ENCODE measurements at places on chromosomes 3 and 15.

DNA sequence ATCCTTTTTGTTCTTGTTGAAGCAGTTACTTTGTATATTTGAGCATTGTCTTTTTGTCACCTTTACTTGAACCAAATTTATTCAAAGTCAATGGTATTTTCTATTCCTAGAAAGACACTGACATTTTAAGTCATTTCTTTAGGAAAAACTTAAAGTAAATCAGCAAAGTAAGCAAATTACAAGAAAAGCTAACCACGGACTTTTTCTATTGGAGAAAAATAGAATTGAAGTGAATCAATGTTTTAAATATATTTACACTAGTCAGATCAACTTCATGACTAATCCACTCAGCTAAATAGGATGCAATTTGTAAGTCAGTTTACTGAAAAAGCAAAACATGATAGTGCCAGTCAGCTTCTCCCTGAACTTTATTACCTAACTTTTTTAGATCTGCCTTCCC lies 733.8 kb upstream of the ALCAM start:
- no peak for DNase-seq

DNA sequence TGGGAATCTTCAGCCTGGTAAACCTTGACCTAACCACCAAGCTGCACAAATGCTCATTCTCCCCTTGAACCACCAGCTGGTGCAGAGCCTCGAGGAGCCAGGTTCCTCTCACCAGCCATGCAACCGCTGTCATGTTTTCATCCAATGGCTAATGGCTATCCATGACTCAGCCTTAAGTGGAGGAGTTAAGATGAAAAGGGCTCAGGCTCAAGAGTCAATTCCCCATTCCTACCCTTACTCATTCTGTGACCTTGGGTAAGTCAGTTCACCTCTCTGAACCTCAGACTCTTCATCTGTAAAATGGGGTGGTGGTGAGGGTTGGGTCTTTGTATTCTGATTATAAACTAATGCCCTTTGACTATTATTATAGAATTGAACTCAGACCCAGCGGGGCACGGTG lies 515.6 kb downstream of the SHQ1 start:
- DNase-seq: no peak

GRCh38 chr3:14806641-14807263 lies 12.0 kb upstream of the FGD5 start:
- DNase-seq: no peak

DNA sequence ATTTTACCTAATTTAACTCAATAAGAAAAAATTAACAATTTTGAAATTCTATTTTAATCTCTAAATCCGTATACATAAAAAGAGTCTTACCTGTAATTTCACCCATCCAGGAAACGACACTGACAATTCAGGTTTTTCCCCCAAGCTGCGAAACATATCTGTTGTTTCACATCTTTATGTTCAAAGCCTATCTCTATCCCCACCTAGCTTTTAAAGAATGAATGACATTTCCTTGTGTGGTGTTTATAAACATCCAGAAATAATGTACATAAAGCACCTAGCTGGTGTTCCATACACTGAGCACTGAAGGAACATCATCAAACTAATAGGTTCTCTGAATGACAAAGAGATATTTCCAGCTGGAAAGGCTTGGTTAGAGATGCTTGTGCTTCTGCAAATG lies 867.8 kb downstream of the SQOR start:
- DNase-seq: no peak

GRCh38 chr3:87805670-87806069 lies 253.1 kb downstream of the CGGBP1 start:
- no peak for DNase-seq

- no peak for DNase-seq
Observed at GRCh38 chr3:192906940-192907339, 10.7 kb downstream of the MB21D2 start.

DNA sequence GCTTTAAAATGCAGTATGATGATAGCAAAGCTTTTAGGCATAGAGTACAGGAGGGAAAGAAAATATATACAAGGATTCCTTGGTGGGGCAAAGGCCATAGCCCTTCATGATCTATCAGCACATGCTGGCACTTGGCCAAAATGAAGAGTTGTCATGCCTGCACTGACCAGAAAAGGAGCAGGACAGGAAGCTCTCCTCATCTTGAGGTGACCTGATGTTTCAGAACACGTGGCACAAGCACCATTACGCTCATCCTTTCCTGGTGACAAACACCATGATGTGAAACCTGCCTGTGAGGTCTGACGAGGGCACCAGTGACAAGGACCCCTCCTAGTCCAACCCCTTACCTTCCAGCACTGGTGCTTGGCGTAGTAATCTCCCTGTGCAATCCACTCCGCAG lies 77.9 kb upstream of the DCLK3 start:
- DNase-seq: no peak

GRCh38 chr3:23294770-23295387 lies 91.8 kb downstream of the UBE2E2 start:
- DNase-seq: no peak

DNA sequence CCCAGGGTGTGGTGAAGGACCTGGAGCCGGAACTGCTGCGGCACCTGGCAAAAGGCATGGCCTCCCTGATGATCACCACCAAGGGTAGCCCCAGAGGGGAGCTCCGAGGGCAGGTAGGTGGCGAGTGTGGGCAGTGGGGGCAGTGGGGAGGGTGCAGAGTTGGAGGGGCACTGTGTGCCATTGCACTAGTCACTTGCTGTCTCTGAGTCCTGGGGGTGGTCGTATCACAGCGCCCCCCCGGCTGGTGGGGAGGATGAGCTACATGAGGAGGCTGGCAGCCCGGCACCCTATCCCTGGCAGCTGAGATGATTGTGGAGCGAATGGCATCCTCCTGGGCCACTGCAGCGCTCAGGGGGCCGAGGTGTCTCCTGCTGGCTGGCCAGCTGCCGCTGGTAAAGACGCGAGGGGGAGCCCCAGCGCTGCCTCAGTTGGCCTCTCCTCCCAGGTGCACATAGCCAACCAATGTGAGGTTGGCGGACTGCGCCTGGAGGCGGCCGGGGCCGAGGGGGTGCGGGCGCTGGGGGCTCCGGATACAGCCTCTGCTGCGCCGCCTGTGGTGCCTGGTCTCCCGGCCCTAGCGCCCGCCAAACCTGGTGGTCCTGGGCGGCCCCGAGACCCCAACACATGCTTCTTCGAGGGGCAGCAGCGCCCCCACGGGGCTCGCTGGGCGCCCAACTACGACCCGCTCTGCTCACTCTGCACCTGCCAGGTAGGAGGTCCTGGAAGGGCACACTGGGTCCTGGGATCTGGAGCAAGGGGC lies 6.4 kb downstream of the CHRD start:
- no peak for DNase-seq

GRCh38 chr3:13647298-13648059 lies 98.6 kb downstream of the FBLN2 start:
- DNase-seq: no peak
